ENCODE measurements at places on chromosomes 16 and 17.

DNA sequence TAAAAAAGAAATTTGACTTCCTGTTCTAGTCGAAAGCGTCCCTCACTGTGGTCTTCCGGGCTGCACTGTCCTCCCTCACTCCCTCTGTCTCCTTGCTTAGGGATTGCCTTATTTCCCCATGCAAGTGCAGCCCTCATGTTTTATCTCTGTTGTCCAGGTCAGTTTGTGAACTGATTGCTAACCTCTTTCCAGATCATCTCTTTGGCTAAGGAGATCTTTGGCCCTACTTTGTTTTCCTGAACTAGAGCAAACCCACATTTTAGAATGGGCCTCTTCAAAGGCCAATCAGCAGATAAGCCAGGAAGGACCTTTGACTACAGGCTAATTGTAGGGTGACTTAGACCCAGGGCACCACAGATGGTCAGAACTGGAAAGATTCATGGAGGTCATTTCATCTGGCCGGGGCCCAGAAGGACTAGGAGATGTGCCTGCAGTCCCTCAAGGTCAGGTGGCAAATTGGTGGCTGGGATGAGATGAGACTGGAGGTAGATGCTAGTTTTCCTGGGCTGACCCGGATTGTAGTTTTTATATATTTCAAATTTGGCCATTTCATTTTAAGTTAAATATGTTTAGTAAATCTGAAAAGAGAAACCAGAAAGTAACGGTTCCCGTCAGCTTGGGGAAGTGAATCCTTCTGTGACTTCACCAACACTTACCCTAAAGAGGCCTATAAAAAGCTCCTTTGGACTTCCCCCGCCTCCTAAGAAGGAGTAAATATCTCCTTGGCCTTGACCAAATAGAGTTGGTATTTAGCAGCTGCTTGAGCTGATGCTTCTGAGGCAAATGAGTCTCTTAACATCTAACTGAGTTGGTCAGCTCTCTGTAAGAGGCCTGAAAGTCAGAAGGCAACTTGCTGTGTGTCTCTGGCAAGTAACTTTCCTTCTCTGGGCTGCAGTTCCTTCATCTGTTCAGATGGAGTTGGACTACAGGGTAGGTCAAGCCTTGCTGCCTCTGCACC lies 6.2 kb upstream of the SLC25A19 start:
- DNase-seq: no peak

DNA sequence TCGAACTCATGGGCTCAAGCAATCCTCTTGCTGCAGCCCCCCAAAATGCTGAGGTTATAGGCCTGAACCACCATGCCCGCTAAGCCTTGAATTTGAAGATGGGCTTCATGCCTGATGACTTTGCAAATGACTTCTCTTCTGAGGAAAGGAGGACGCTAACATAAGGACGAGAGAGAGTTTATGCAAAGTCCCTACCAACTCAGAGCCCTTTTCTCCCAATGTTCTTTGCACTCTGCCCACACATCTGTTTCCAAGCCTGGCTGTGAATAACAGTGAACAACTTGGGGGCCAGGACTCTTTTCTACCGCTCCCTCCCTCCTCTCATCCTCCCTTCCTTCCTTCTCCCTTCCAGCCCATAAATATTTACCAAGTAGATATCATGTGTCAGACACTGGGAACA lies 8.5 kb upstream of the NPIPB2 start:
- DNase-seq: no peak

GRCh38 chr17:77417575-77417974 lies 276.8 kb downstream of the SEC14L1 start:
- DNase-seq: no peak

DNA sequence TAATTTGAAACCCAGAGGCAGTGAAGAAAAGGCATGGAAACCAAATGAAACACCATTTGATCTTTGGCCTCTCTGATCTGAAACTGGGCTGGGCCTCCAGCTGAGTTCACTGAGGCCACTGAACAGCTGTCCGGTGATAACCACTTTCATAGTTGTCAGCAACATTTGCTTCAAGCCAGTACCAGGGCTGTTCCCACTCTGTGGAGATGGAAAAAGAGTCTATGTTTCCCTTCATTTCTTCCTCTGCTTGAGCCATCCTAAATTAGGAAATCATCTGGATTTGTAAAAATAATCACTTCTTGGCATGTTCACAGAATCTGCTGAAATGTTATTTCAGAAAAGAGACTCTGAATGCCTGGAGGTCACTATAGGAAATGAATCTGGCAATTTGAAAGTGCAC lies 119.3 kb downstream of the STX8 start:
- DNase-seq: no peak

GRCh38 chr16:64864232-64864809 lies 257.5 kb downstream of the CDH11 start:
- DNase-seq: peak; percentile 3

- DNase-seq: peak; percentile 56
These were observed 117.4 kb downstream of the IRF8 start for GRCh38 chr16:86016201-86016965.

- no peak for DNase-seq
These were observed 404.8 kb downstream of the CDH13 start for GRCh38 chr16:83031524-83031923.

GRCh38 chr16:53530046-53530445 lies 27.0 kb upstream of the AKTIP start:
- peak; percentile 28 for DNase-seq

GRCh38 chr17:72282439-72283029 lies 161.7 kb downstream of the SOX9 start:
- DNase-seq: no peak

- DNase-seq: no peak
These were observed 321.4 kb upstream of the TNRC6C start for GRCh38 chr17:77636835-77637817.

DNA sequence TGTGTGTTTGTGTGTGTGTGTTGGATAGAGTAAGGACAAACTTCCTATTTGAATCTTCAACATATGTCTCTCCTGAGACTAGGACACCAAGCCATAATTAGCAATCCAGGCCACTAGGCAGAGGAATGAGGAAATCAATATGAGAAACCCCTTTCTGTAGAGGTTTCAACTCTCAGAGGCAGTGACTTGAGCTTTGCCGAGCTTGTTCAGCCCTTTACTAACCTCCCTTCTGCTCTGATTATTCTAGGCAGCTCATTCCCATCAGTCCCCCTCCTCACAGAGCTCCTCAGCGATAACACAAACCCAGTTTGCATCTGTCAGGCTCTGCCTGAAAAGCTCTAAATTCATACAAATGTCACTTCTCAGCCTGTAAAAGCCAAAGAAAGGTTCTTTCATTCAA lies 1030.3 kb downstream of the CDH8 start:
- DNase-seq: no peak

DNA sequence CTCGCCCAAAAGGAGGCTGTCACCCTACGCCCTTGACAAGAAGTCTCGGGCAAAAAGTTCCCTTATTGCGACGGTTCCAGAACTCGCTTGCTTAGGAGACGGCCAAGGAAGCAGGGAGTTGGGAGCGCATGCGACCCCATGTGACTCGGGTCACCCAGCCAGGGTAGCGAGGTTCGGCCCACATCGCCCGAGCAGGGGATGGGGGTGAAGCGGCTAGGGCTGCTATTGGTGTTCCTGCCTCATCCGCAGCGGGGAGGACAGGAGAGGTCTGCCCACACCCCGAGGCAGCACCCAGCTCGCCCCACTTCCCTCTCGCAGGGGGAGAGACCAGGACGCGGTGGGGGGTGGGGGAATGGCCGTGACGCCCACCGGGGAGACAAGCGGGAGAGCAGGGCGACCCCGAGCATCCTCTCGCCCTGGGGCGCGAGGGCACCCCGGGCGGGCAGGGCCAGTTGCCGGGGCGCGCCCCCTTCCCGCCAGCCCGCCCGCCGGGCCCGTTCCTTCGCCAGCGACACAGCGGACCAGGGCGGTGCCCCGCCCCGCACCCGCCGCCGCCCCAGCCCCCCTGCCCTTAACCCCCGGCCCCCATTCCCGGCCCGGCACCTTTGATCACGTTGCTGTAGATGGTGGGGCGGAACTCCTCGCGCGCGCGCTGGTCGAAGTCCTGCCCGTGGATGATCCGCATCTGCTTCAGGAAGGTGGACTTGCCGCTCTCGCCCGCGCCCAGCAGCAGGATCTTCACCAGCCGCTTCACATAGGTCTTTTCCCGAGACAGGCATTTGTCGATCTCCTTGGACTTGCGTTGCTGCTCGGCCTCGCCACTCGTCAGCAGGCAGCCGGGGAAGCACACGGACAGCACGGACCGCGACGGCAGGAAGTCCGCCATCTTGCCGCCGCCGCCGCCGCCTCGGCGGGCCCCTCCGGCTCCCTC lies 567 bp downstream of the GNA13 start:
- DNase-seq: peak; percentile 44

DNA sequence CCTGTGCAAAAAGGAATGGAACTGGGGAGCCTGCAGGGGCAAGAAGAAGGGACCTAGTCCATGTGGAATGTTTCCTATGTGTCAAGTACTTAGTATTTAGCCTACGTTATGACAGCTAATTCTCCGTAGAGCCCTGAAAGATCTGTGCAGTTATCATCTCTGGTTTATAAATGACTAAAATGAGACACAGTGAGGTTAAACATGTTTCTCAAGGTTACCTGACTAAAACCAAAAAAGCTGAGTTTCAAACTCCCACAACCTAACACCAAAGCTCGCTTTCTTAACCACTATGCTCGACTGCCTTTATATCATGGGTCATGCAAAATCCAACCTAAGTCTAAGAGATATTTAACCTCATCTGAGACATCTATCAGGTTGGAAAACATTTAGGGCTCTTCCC lies 53.3 kb upstream of the CCL2 start:
- DNase-seq: no peak

DNA sequence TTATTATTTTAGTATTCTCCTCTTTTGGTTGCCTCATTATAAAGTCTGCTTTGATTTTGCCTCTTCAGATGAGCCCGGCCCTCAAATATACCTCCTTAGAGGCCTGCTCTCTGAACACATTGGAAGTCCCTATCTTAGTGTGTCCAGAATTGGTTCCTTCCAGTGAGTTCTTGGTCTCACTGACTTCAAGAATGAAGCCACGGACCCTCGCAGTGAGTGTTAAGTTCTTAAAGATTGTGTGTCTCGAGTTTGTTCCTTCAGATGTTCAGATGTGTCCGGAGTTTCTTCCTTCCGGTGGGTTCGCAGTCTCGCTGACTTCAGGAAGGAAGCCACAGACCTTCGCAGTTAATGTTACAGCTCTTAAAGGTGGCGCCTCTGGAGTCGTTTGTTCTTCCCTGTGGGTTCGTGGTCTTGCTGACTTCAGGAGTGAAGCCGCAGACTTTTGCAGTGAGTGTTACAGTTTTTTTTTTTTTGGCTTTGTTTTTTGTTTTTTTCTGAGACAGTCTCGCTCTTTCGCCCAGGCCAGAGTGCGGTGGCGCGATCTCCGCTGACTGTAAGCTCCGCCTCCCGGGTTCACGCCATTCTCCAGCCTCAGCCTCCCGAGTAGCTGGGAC lies 45.8 kb upstream of the NOS2 start:
- DNase-seq: no peak

- no peak for DNase-seq
These were observed 96.0 kb upstream of the SIAH1 start for GRCh38 chr16:48481211-48481610.

DNA sequence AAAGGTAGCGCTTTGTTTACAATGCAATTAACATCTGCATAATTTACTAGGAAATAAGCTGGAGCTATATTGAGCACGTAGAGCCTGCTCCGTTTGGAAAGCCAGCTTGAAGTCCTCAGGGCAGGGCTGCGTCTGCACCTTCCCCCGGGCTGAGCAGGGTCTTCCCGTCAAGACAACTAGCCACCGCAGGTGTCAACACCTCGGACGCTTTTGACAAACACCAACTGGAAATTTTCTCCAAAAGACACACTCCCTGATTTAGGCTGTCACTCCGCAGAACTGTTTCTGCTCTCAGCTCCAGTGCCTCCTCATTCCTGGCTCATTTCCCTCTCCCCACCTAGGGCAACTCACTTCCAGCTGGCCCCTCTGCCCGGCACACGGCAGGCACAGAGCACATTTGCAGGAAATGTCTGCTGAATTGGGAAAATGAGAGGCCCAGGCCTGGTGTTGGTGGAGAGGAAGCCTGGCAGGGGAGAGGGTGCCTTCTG lies 170.3 kb downstream of the MAF start:
- DNase-seq: peak; percentile 57

DNA sequence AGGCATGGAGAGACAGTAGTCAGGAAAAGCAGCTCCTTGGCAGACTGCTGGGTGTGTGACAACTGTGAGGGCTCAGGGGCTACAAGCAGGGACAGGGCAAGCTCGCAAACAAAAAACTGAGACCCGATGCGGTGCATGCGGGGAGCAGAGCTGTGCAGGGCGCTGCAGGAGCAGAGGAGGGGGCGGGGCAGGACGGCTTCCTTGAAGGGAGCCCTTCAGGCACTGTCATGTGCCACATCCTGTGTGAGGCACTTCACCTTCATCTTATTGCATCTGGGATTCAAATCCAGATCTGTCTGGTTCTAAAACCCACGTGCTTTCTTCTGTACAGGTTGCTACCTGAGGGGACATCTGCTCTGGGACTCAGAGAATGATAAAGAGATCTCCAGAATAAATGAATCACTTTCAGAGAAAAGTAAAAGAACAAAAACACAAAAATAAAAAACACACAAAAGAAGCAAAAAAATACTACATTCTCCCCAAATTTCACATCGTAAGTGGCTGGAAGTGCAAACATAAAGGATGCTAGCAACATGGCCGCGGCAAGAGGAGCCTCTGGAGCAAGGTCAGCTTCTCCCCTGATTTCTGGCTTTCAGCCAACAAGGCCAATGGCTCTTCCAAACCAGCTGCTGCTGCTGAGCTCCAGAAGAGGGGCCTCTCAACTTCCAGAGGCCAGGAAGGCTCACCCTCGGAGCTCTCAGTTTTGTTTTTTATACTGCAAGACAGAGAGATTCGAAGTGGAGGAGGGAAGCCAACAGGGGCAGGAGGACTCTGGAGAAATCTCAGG lies 14.2 kb downstream of the LYRM9 start:
- DNase-seq: peak; percentile 25

- DNase-seq: no peak
These were observed 20.1 kb upstream of the C16orf95 start for GRCh38 chr16:87337262-87337771.

- peak; percentile 30 for DNase-seq
These were observed 166.5 kb downstream of the STX8 start for GRCh38 chr17:9408868-9409829.

- peak; percentile 23 for DNase-seq
These were observed 25.9 kb downstream of the AP2B1 start for GRCh38 chr17:35612924-35613521.

- DNase-seq: peak; percentile 20
These were observed 125.2 kb upstream of the CDC42EP4 start for GRCh38 chr17:73436954-73437353.

DNA sequence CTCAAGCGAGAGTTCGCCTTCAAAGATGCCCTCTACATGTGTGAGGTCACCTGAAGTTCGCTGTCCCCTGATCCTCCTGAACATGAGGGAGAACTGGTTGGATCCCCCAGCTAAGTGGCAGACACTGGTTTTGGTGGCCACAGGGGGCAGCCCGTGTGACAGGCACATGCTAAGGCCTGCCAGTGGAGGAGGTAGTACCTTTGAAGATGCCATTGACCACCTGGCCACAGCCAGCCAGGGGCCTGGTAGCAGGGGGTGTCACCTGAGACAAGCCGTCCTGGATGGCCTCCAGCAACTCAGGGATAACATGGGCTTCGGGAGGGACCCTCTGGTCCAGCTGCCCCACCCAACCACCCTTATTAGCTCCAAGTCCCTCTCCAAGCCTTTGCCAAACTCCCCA lies 7.3 kb upstream of the ALDH3A1 start:
- no peak for DNase-seq

- no peak for DNase-seq
These were observed 271.1 kb upstream of the CDH11 start for GRCh38 chr16:65392806-65393565.
